Fibroblast of mammary gland (primary cell): ENCODE measurements at places on chromosomes 6 and 20.

GRCh38 chr6:139862311-139862710 is 487.9 kb upstream of the CITED2 start:
- no peak for DNase-seq

- DNase-seq: no peak
These were observed 72.3 kb downstream of the BMP7 start for GRCh38 chr20:57194154-57194553.

- peak; percentile 11 for DNase-seq
These were observed 54.7 kb upstream of the PDE7B start for GRCh38 chr6:135796643-135797305.

DNA sequence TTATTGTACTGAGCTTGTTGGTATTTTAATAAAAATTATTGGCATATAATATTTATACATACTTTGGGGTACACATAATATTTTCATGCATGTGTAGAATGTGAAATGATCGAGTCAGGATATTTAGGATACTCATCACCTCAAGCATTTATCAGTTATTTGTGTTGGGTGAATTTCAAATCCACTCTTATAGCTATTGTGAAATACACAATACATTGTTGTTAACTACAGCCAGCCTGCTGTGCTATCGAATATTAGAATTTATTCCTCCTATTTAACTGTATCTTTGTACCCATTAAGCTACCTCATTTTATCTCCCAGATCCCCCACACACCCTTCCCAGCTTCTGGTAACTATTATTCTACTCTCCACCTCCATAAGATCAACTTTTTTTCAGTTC is 14.6 kb upstream of the MICB start:
- no peak for DNase-seq

- peak; percentile 23 for DNase-seq
These were observed 1.8 kb downstream of the CDH4 start for GRCh38 chr20:61253640-61254511.

DNA sequence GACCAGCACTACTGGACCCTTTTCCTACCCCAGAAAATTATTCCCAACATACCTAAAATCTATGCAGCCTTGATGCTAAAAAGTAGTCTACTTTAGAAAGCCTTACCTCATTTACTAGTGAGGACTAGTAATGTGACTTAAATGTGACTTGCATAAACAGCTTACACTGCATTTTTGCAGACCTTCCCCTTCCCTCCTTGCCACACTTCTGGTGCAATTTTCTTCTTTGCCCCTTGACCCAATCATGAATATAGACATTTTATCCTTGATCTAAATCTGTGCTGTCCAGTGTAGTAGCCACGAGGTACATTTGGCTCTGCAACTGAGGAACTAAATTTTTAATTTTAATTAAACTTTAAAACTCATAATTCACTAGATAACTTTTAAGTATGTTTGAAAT is 7.0 kb upstream of the ZKSCAN8 start:
- no peak for DNase-seq

- DNase-seq: peak; percentile 75
These were observed 304.3 kb upstream of the SUPT3H start for GRCh38 chr6:45681860-45682511.

GRCh38 chr6:132812756-132813172 is 1.6 kb upstream of the RPS12 start:
- no peak for DNase-seq

GRCh38 chr6:32517654-32518445 is 12.2 kb downstream of the HLA-DRB5 start:
- no peak for DNase-seq

- DNase-seq: no peak
These were observed 43.8 kb upstream of the FOXQ1 start for GRCh38 chr6:1267790-1268762.

- peak; percentile 34 for DNase-seq
These were observed 162.6 kb upstream of the THBS2 start for GRCh38 chr6:169416249-169416648.

GRCh38 chr20:52824494-52825216 is 147.5 kb upstream of the TSHZ2 start:
- DNase-seq: no peak

GRCh38 chr6:30691208-30691847 is 544 bp upstream of the NRM start:
- no peak for DNase-seq

- no peak for DNase-seq
These were observed 31.8 kb downstream of the SAYSD1 start for GRCh38 chr6:39083231-39083634.

GRCh38 chr6:62286470-62286843 is 432 bp upstream of the KHDRBS2 start:
- DNase-seq: no peak

DNA sequence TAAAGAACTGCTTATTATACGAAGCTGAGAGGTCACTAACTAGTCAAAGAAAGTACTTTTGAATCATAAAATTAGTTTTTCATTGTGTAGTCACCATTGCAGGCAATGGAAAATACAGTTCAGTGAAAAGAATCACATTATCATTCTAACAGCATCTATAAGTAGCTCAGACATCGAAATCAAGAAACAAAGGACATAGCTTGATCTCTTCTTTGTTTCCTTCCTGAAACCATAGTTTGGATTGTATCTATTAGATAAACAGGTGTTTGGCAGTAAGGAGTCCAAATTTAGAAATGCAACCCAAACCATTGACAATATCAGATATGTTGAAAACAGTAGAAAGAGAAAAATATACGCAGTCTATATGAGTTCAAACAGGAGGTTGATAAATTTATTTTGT is 697.3 kb downstream of the TFAP2A start:
- DNase-seq: no peak

DNA sequence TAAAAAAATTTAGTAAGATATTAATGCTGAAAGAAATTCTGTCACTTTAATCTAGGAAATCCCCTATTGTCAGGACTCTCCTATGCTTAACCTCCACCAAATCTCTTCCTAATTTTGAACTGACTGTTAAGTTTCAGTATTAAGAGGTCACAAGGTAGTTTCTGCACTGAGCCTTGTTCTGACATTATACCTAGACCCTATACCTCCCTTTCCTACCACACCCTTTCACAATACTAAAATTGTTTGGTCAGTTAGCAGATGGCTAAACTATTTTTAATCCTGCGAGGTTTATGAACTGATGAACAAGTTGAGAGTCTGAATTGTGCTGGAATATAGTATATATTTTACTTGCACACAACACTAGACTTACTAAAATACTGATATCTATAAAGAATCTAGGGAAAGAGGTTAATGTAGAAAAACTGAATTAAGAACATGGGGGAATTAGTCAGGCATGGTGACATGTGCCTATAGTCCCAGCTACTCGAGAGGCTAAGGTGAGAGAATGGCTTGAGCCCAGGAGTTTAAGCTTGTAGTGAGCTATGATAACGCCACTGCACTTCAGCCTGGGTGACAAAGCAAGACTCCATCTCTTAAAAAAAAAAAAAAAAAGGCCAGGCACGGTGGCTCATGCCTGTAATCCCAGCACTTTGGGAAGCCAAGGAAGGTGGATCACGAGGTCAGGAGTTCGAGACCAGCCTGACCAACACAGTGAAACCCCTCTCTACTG is 51.5 kb downstream of the HBS1L start:
- no peak for DNase-seq

DNA sequence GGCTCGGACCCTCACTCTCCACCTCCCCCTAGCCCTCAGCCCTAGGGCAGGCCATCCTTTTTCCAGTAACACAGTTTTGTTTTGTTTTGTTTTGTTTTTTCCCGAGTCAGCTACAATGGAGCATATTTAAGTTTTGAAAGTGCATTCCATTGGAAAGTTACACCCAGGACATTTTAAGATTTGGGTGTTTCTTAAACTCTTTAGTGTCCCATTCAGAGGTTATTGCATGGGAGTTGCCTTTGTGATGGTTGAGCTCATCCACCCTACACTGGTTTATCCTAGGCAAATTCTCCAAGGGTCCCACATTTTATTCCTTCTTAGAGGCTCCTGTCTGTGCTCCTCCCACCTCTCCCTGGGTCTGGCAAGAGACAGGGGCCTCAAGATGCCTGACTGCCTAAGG is 58.9 kb downstream of the THBS2 start:
- DNase-seq: no peak

GRCh38 chr20:12927489-12927888 is 81.3 kb upstream of the SPTLC3 start:
- peak; percentile 64 for DNase-seq

DNA sequence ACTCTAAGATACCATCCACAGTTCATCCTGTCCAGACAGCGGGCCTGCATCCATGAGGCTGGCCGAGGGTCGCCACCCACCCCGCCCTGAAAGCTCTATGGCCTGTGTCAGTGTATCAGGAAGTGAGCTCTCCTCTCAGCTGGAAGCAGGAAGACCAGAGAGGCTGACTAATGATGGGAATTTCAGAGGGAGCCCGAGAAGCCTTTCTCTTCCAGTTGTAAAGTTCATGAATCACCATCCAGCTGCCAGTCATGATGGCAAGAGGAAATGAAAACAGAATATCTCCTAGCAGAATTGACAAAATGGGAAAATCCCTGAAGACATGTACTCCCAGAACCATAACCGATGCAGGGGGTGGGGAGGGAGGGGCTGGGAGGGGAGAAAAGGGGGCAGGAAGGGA is 109.6 kb upstream of the RPS6KA2 start:
- DNase-seq: peak; percentile 66

- no peak for DNase-seq
These were observed 643.4 kb downstream of the QKI start for GRCh38 chr6:164057876-164058275.

DNA sequence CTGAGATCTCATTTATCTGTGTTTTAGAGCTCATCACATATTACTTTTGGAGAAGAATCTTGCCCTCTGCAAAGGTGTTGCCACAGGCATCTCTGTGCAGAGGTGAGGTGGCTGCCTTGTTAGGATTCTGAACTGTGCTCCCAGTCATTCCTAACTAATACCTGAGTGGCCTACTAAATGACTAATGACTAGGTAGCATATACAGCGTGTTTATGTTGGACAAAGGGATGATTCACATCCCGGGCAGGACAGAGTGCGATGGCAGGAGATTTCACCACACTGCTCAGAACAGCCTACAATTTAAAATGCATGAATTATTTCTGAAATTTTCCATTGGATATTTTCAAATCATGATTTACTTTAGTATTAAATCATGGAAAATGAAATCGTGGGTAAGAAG is 23.1 kb upstream of the CGA start:
- DNase-seq: no peak

DNA sequence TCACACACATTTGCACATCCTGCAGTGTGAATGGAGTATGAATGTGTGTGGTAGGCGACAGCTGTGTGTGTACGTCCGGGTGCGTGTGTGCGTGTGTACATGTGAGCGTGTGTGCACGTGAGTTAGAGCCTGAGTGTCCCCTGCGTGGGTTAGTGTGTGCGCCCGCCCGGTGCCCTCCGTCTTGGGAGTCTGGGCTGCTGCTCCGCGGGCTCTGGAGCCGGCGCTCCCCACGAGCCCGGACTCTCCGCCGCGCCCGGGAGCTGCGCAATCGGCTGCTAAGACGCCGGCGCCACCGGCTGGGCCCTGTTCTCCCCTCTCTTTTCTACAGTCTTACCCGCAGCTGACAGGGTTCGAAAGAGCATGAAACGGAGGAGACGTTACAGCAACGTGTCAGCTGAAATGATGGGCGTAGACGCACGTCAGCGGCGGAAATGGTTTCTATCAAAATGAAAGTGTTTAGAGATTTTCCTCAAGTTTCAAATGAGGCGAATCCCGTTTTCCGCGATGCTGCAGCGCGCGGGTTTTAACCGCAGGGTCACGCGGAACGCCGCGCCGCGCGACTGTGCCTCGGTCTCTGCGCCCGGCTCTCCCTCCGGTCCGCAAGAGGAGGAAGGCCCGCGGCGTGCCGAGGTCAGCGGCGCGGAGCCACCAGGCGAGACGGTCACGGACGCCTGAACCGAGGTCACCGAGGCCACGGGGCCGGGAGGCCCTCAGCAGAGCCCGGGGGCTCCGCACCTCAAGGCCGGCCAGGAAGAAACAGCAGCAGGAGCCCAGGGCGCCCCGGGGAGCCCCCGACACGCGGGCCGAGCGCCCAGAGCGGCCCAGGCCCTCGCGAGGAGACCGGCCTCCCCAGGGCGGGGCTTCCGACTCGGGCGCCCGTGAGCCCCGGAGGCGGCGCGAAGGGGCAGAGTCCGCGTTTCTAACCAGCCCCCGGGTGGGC is 95.3 kb upstream of the BHLHE23 start:
- peak; percentile 34 for DNase-seq

DNA sequence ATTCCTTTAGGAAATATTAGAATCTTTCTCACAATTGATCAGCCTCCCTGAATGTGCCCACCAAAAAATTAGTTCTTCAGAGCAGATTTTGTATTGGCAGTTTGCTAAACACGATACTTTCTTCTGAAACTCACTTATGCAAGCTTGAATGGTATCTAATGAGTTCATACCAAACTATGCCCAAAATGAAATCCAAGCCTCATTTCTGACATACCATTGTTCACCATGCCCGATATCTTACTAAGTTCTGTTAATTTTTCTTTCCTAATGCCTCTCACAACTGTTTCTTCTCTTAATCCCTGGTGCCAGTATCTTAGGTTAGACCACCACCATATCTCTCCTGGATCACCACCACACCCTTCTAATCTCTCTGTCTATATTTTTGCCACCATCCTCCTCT is 755.9 kb downstream of the KIF16B start:
- DNase-seq: no peak

- DNase-seq: peak; percentile 17
These were observed 190.0 kb upstream of the COL21A1 start for GRCh38 chr6:56437171-56437900.

DNA sequence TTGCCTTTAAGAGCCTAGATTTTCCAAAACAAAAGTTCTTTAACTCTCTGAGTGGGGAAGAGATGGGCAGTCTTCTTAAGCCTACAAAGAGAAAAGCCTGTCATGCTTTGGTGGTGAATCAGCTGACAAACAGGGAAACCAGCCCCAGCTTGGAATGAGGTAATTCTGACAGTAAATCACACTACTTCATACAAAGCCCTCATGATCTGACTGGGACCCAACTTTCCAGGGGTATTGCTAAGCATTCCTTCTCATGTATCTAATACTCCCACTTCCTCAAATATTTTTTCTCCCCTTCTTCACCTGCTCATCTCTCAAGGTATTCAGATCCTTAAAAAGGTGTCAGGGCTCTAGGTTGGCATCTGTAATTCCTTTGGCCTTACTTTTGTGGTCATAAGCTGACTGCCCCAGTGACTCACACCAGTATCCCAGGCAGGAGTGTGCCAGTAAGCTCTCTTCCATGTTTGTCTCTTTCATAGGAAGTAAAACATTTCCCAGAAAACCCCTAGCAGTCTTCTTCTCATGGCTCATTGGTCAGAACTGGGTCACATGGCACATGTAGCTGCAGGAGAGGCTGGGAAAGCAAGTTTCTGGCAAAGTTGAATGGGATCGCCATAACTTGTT is 15.0 kb upstream of the TBC1D22B start:
- DNase-seq: peak; percentile 98

- no peak for DNase-seq
These were observed 181.9 kb downstream of the TBC1D7 start for GRCh38 chr6:13146442-13146841.

- no peak for DNase-seq
These were observed 22.1 kb downstream of the RUNX2 start for GRCh38 chr6:45350186-45350710.
